Fibroblast of skin of right quadriceps (primary cell): ENCODE measurements at places on chromosomes 12 and 14.

DNA sequence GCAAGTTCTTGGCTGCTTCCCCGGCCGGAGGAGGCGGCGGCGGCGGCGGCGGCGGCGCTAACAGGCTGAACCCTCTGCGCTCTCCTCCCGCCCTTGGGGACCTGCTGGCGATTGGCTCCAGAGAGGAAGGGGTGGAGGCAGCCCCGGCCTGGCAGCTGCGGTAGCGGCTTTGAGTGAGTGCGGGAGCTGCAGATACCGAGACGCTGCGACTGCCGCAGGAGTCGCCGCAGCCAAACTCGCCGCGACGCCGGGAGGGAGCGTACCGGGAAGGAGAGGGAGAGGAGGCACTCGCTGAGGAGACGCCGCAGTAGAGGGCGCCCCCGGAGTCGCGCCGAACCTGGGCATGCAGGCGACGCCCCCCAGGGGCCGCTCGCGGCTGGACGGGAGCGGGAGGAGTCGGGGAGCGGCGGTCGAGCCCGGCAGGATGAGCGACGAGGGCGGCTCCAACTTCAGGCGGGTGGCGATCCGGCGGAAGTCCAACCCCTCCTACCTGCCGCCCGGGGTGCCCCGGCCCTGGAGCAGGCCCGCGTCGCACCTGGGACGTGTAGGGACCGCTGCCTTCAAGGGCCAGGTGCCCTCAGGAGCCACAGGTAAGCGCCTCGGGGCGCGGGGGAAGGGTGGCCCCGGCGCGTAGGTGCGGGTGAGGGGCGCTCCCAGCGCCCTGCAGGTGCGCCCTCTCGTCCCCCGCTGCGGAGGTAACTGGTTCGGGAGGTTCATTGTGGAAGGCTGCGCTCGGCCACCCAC lies at the start of gene FGD4:
TSS of gene FGD4 (plus strand) at position 189 of the 744 bp plus-strand sequence.
- DNase-seq, result peak; percentile 50

DNA sequence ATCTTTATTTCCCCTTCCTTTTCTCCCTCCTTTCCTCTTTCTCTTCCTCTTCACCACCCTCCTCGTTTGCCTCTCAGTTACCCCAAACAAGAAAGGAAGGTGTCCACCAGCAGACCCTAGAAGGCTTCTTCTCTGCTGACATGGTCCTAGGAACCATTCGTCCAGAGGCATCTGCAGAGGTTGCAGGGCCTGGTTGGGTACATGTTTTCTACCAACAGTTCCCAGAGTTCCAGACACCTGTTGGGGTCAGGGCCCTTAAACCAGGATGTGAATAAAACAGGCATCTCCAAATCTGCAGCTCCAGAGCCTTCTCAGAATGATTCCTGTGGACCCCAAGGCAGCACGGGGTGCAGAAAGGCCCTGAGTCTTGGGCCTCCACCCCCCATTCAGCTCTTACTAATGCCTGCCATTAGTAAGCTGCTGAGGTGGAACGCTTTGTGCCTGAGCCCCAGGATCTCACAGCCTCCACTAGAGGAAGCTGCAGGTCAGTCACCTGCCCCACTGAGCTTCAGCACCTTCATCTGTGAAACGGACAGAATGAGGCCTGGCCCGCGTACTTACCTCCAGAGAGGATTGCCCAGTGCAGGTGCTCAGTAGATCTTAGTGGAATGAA lies 130.4 kb downstream of the DICER1 start:
- no peak for DNase-seq

DNA sequence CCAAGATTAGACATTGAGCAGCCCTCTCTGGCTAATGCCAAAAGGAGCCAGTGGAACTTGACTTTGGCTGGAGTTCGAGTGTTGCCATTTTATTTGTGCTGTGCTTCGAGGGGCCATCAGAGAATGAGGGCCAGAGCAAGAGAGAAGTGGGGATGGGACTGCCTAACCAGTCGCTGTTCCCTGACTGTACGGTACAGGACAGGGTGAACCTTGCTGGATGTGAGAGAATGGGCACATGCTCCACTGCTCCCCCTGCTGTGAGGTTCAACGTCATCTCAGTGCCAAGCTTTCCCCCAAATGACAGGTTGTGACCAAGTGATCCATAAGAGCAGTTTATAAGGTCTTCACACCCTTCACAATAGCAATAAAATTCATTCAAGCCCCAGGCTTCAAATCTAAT lies 55.1 kb upstream of the BCL11B start:
- DNase-seq, result no peak

DNA sequence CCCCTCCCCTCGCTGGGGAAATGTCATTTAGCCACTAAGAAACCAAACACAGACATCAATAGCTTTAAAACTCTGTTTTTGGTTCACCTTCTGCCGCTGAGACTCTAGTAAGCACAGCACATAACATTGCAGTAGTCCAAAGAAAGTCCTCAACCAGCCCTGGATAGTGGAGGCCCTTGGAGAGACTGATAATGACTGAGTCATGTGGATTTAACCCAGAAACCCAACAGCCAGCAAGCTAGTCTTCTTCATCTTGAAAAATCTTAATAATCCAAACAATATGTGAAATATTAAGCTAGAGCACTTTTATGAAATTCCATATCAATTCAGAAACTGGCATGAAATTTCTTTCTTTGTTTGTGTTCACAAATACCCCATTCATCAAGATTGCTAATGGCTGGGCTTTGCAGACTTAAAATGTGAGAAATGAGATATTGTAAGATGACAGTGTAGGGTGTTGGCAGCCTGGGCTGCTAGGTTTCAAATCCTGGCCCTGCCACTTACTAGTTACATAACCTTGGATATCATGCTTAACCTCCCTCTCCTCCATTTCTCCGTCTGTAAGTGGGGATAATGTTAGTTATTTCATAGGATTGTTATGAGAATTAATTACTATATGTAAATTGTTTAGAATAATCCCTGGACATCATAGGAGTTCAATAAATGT lies 40.1 kb downstream of the RERG start:
- no peak for DNase-seq

- DNase-seq, result peak; percentile 93
These were observed 20.5 kb downstream of the CBX5 start for GRCh38 chr12:54259194-54260011.

DNA sequence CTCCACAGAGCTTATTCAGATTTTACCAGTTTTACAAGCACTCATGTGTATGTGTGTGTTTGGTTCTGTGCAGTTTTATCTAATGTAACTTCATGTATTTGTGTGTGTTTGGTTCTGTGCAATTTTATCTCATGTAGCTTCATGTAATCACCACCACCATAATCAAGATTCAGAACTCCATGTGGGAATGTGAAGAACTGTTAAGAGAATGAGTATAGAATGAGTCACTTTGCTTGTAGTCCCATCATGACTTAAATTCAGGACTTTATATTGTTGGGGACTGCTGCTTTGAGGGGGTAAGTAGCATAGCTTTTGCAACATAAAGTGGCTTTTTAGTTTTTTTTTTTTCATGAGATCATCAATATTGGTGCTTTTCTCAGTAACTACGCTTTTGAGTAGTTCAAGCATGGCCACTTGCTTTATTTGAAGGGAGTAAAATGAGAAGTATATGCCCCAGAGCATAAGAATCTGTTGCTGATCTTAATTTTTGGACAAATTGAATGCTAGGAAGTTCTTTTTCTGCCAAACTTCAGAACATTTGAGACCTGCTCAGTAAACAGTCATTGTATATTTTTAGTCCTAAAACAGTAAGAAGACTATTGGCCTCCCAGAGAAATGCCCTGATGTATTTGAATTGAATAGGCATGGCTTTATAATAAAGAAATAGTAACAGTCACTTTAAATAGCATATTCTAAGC lies 28.8 kb downstream of the PROX2 start:
- DNase-seq, result peak; percentile 78

- DNase-seq, result no peak
These were observed 3.7 kb upstream of the KLRC1 start for GRCh38 chr12:10456856-10457255.

DNA sequence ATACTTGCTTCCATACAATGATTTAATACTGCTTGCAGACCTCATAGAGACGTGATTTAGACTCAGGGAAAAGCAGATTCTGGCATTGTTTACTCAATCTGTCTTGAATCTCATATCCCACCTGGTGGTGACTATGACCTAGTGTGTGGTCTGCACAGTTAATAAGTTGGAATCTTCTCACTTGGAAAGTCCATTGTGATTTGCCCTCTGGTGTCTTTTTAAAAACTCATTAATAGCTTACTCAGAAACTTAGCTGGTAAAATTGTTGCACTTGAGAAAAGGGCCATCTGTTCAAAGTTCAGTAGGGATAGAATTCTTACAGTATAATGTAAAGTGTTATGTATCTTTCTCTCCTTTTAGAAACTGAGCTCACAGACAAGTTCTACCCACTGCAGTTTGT lies 106.0 kb downstream of the PELI2 start:
- no peak for DNase-seq

GRCh38 chr12:105077435-105077834 lies 6.8 kb downstream of the ALDH1L2 start:
- no peak for DNase-seq

- peak; percentile 38 for DNase-seq
These were observed 49.5 kb downstream of the RBMS2 start for GRCh38 chr12:56571121-56571520.
